Bone marrow (tissue), 2 donors: ENCODE measurements at places on chromosomes 3 and 15.

DNA sequence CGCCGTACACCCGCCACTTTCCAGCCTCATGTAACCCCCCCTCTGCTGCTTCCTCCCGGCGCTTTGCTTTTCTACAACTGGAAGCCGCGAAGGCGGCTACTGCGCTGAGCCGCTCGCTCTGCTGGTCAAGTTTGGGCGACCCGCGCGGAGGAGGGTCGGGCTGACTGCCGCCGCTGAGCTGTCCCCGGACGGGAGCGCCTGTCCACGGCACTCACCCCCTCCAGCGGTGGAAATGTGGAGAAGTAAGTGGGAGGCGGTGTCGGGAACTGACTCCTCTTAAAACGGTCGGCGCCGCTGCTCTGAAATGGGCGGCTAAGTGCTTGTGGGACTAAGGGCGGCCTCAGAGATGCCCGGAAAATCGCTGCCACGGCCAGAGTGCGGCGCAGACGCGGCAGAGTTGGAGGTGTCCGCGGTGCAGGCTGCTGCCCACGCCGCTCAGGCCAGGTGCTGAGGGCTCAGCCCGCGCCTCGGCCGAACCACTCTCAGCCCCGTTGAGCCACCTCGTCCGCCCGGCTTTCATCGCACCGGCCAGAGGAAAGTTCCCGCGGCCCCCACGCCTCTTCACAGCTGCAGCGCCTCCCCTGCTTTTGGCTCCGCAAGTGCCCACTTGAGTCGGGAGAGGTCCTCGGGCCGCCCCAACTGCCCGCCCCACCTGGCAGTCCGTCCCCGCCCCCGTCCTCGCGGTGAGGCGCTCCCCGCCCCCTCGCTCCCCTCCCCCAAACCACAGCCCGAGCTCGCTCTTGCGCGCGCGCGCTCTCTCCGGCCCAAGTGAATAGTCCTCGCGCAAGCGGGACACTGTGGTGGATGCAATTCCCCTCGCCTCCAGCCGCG, at the start of gene EPHA6:
Gene EPHA6, plus strand, starts transcription at position 775 of the 831 bp plus-strand sequence.
- DNase-seq, result no peak

- DNase-seq, result no peak
These were observed 127.5 kb upstream of the STRIT1 start for GRCh38 chr3:155420881-155421486.

GRCh38 chr15:90529011-90529370, 732 bp upstream of the CRTC3 start:
- no peak for DNase-seq

DNA sequence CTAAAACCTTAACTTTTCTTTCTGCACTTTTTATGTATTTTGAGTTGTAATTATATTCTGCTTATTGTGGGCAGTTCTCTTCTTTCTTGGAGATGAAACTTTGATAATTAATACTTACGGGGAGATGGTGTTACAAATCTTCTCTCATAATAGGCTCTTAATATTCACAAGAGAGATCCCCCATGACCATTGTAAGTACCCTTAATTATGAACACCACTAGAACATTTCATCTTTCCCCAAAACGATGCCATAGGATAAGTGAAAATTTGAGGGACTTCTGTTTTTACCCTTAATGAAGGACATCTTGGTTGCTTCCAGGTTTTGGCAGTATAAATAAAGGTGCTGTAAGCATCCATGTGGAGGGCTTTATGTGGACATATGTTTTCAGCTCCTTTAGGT, 60.7 kb downstream of the PIAS1 start:
- DNase-seq, result no peak

- no peak for DNase-seq
These were observed 161.0 kb upstream of the CGNL1 start for GRCh38 chr15:57215326-57215725.

DNA sequence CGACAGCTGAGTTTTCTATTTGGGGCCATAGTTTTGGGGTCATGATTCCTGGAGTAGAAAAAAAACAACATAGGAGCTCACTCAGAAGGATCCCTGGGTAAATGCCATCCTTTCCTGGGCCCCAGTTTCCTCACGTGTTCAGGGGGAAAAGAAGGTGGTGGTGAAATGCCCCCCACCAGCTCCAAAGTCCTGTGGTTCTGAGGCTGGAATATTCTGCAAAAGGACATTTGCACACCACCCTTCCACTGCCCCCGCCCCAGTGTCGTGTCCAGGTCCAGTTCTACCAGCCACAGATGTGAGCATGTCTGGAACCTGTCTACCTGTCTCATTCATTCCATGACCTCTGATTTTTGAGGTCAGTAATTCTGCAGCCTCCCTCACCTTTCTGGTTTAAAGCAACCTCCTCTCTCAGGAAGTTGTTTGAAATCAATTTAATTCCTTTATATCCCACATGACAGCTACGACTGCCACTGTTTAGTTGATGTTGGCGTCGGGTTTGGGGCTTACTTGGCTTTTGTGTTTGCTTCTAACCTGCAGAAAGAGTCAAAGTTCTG, 82.1 kb downstream of the SMAD3 start:
- no peak for DNase-seq

GRCh38 chr3:36201546-36201945, 178.8 kb upstream of the STAC start:
- DNase-seq, result no peak

DNA sequence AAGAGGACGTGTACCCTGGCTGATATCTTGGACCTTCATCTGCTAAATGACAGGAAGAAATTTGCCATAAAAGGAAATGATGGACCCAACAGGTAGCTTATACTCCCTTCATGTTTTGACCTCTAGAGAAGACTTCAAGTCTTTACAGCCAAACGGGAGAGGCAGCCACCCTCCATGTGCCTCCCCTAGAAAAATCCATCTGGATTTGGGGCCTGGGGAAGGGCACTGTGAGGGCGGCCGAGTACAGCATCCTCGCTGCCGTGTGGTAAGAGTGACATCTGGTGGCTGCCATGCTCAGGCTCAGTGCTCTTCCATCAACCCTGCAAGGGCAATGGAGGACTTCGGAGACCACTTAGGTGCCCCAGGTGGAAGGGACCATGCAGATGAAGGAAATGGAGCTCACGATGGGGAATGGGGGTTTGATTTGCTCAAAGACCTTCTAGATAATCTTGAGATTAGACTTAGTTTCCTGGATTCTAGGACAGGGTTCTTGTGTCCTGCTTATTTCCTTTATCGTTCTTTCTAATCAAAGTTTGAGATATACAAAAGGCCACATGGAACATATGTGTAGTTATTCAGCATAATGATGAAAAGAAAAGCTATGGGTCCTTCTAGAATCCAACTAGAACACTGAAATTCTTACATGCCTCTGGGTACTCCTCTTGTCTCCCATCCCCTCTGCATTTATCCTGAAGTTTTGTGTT, 44.4 kb downstream of the AQP9 start:
- DNase-seq, result no peak

DNA sequence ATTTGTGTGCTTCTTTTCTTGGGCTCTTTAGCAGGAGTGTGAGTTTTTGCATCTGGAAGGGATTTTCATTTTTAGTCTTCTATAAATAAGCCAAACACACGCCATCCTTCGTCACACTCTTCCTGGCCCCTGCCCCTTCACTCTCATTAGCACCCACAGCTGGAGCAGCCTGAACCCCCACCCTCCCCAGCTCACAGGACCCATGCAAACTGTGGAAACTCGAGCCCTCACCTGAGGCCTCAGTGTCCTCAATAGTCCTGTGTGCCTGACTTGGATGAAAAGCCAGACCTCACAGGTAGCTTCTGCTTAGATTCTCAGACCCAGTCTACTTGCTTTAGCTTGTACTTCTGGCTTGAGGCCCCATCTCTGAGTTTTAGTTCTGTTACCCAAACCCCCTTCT, 167.9 kb downstream of the MTHFS start:
- DNase-seq, result no peak

DNA sequence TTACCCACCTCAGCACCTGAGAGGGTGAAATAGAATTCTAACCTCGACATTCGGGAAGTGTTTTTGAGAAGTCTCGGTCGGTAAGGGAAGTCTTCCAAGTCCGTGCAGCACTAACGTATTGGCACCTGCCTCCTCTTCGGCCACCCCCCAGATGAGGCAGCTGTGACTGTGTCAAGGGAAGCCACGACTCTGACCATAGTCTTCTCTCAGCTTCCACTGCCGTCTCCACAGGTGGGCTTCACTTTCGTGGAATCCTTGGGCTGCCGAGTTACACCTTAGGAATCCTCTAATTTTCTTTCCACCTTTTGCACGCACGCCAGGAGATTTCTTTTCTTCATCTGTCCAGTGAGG, 775 bp downstream of the CCNDBP1 start:
- no peak for DNase-seq

GRCh38 chr3:87422333-87422732, 145.9 kb upstream of the POU1F1 start:
- DNase-seq, result no peak

DNA sequence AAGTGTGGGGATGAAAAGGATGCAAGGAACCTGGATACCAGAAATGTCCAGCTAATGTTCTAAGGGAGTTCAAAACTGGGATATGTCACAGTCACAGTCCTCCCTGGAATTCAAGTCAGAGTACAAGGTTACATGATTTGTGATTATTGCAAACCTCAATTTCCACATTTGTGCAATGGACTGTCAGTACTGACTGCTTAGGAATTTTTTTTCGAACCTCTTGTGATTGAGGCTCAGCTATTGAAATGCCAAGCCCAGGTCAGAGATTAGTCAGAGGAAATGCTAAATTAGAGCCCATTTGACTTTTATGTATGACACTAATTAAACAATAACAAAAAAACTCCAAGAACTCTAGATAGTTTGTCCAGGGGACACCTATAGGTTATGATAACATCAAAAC, 210.2 kb downstream of the THSD4 start:
- DNase-seq, result no peak

DNA sequence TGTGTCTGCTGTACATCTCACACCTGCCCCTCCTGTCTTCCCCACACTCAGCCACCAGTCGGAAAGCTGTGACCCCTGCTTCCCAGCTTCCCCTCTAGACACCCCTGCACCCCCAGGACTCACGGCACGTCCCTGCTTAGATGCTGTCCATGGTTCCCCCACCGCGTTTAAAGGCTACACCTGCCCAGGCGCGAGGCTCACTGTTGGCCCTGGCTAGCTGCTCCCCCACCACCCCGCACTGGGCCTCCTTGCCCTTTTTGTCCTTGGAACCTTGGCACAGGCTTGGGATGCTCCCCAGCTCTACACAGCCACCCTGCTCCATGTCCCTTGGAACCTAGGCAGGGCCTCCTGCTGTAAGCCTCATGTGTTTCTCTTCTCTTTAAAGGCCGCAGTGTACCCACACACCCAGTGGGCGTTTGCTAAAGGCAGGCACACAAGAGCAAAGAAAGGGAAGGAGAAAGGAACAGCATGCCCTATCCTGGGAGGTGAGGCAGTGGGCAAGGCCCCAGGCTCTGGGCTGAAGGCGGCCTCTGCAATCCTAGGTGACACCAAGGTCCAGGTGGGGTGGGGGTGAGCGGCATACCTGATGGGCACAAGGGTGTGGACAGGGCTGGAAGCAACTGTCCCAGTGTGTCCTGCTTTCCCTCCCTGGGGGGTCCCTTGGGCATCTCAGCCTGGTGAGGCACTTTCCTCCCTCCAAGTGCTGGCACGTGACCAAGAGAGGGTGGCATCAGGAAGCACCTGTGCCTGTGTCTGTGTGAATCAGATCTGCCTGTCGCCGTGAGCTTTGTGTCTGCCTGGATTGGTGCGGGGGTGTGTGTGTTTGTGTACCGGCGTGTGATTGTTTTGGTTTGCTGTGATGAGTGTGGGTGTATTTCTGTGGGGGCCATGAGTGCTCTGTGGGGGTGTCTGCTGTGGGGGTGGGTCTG, 54.4 kb downstream of the TPRA1 start:
- no peak for DNase-seq

DNA sequence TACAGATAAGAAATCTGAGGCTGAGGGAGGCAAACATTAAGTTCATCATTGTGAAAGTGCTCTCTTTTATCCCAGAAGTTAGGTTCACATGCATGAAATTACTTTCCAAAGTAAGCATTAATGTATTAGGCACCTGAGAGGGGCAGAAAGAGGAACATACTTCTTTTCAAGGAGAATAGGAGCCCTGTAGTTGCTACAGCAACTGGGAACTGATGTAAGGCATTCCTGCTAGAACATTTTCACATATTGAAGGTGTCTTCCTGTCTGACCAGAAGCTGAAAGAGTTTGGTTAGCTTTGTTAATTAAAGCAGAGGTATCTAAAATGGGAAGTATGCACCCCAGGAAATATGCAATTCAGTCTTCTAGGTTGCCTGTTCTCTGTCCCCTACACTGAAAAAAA, 65.5 kb upstream of the ZBTB20 start:
- no peak for DNase-seq

- no peak for DNase-seq
These were observed 28.7 kb downstream of the MORC1 start for GRCh38 chr3:109089265-109089664.

DNA sequence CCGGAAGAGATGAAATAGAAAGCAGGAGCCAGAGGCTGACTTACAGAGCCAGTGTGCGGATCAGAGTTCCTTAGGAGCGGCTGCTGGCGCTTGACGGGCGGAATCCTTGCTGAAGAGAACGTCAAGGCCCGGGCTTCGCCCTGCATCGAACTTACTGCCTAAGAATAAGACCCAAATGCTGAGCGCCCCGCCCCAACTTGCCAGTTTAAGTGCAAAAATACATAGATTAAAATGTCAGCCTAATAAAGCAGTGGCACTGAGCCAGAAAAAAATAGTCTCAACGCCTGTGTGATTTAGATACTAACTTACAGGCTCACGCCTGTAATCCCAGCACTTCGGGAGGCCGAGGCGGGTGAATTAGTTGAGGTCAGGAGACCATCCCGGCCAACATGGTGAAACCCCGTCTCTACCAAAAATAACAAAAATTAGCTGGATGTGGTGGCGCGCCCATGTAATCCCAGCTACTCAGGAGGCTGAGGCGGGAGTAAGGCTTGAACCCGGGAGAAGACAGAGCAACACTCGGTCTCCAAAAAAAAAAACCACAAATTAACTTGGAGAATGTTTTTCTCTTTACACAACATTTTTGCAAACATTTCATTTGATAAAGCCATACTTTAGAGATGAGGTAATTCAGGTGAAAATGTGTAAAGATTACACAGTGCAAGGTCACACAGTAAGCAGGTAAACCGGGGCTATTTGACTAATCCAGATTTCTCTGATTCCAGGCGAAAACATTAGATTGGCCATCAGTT, 1.2 kb upstream of the UBP1 start:
- DNase-seq, result no peak

DNA sequence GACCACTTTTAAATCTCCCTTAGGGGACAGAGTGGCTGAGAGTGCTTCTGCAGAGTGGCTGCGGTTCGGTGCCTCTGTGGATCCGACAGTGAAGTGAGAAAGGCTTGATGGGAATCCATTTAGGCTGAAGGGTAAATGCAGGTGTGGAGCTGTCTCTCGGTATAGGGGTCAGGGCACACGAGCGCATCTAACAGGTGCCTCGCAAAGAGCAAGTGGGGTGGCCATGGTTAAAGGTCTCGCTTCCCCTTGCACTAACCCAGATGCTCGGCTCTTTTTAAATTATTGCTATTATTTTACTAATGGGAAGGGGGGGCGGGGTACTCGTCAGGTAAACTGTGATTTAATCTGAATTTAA, 598 bp upstream of the GJD2 start:
- DNase-seq, result no peak
